Naive thymus-derived CD8-positive, alpha-beta T cell (primary cell): ENCODE measurements at places on chromosomes 11 and 22. TPM values are rescaled to one million over a fixed set of nuclear protein-coding genes. Genes with fewer than 3 reads are reported as not detected.
A peak's percentile ranks its signal among the peaks of the same experiment; 100 is the strongest.

DNA sequence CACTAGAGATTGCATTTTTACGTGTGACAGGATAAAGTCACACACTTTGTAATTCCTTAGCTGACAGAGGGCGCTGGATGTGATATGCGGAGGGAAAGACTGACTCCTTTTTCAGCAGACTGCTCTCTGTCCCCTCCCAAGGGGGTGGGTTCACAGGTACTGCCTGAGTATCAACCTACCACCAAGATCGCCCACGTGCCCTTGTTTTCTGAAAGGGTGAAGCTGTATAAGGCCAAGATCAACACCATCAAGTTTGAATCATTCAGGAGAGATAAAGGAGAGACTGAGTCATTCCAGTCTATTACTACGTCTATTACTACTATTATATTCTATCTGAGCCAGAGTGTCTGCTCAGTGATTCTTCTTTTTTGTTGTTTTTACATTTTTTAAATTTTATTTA lies 30.7 kb downstream of the BUD13 start:
- DNase-seq = no peak

DNA sequence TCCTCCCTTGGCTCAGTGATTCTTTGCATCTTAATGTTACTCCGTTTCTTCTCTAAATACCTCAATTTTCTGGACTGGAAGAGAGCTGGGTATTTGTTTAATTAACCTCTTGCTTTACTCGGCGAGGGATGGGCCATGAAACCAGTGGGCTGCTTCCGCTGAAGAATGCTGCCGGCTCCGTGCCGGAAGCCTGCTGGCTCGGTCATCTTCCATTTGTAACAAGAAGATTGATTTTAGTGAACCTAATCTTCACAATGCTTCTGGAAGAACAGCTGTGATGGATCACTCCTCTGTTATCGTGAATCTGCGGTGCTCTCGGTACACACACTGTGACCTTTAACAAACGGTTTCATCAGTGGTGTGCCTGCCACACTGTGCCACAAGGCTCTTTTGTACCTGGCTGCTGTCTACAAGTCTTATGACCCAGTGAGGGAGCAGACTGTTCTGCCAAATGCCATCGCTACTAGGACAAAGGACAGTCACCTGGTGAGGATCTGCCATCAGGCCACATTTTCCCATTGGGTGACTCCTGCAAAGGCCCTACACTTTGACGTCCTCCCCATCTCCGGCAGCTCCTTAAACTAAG lies 25.3 kb upstream of the PARVB start:
- DNase-seq = no peak

DNA sequence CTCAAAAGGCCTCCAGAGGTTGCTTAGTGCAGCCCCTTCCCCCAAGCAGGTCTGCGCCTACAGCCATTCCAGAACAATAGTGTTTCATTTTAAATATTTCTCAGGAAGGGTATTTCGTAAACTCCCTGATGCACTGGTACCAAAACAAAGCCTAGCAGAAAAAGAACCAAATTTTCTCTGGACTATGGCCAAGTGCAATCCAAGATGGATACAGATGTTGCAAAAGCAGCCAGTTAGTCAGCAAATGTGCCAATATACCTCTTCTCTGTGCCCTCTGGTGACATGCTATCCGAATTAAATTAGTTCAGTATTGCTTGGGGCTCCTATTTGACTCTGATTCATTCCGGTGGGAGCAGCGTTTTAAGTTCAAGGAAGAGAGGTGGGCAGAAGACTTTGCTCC lies 247.8 kb downstream of the NTM start:
- DNase-seq = no peak

- no peak for DNase-seq
These were observed 65.6 kb downstream of the ISX start for GRCh38 chr22:35131525-35132000.

DNA sequence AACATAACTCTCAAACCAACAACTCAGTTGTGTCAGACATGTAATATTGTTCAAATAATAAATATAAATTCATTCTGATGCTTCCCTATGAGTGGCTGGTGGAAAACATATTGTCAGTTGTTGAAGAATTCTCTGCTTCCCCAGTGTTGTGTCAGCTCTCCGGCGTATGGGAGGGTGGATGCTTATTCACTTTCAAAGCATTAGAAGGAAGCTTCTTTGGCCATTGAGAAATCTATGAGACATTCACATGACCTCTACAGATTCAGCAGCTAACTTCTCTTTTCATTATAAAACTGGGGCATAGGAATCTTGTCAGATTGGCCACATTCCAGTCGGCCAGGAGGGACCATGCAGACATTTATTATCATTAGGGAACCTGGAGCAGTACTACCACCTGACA lies 2.9 kb downstream of the OR51V1 start:
- no peak for DNase-seq

- no peak for DNase-seq
These were observed 17.8 kb upstream of the FXYD2 start for GRCh38 chr11:117842131-117842941.

DNA sequence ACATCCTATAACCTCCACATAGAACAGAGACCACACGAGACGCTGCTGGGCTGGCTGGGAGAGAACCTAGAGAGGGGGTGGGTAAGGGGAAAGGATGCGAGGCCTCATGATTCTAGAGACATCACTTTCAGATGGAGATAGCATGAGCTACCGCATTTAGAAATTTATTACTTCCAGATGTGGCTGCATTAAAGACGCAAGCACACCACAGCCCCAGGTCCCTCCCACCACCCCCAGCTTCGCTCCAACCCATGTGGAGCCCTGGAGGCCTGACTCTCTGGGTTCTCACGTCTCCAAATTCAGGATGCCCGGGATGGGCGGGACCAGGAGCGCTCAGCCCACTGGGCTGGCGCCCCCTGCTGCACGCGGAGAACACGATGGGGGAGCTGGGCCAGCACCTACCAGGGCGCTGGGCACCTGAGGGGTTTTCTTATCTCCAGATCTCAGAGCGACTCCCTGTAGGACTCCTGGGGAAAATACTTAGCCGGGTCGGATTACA lies 13.6 kb downstream of the MRPL21 start:
- no peak for DNase-seq

DNA sequence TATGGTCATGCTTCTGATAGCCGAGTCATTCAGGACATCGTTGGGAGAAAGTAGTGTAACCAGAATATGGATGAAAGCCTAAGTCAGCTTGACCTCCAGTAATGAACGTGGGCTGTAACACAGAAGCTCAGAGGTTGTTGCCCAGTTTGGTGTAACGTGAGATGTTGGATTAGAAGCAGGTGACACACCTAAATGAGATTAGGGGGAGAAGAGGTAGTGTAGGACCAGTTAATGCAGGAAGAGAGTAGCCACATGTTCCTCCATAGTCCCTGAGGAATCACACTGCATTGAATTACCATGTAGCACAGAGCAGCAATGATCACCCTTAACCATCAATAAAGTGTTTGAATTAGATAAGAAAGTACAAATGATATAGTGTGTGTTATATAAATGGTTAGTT lies 20.4 kb downstream of the FBXO7 start:
- DNase-seq = no peak

The MS4A6E gene
- not detected for polyA plus RNA-seq

GRCh38 chr22:37121887-37122591 lies 12.5 kb upstream of the TMPRSS6 start:
- DNase-seq = peak; percentile 96

The SYT12 gene
- not detected for polyA plus RNA-seq

DNA sequence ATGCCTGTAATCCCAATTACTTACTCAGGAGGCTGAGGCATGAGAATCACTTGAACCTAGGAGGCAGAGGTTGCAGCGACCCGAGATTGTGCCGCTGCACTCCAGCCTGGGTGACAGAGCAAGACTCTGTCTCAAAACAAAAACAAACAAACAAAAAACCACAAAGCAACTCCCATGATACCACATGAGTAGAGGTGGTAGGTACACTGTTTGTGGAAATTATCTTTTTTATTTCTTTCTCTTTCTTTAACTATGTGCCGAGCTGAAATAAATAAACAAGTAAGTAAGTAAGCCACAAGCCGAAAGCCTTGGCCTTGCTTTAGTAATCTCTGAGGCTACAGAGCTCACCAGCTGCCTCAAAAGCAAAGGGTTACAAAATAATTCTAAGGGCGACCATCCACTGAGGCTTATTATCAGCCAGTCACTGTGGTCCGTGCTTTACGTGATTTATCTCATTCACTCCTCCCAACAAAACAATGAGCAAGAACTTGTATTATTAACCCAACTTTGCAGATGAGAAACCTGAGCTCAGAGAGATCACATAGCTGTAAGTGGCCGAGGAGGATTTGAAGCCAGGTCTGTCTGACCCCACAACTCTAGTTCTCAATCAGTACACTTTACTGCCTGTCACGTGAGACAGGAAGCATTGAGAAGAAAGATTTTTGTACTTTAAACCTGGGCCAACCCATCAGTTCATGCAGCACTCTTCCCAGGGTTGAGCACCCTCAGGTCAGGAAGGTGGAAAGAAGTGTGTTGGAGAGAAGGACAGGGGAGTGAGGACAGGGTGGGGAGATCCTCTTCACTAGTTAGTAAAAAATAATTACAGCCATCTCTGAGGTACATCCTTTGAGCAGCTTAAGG lies 69.8 kb upstream of the MTMR2 start:
- no peak for DNase-seq

The DDI1 gene
- polyA plus RNA-seq = 0.07 TPM

- no peak for DNase-seq
These were observed 1376.0 kb downstream of the TBC1D22A start for GRCh38 chr22:48138427-48138826.

DNA sequence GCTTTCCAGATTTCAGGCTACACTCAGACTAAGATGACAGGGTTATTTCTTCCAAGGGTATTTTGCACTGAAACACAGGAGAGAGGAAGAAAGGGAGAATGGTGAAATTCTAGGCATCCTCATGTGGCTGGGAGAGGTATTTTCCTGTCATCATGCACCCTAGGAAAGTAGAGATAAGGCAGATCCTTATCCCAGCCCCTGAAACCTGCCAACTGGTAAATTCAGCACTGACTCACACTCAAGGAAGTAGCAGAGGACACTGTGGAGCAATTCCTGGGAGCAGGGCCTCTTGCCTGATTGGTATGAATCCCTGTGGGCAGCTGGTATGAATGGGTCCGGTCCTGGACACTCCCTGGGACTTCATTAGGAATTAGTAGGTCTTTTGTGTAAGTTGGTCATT lies 37.6 kb upstream of the SLC5A1 start:
- no peak for DNase-seq

DNA sequence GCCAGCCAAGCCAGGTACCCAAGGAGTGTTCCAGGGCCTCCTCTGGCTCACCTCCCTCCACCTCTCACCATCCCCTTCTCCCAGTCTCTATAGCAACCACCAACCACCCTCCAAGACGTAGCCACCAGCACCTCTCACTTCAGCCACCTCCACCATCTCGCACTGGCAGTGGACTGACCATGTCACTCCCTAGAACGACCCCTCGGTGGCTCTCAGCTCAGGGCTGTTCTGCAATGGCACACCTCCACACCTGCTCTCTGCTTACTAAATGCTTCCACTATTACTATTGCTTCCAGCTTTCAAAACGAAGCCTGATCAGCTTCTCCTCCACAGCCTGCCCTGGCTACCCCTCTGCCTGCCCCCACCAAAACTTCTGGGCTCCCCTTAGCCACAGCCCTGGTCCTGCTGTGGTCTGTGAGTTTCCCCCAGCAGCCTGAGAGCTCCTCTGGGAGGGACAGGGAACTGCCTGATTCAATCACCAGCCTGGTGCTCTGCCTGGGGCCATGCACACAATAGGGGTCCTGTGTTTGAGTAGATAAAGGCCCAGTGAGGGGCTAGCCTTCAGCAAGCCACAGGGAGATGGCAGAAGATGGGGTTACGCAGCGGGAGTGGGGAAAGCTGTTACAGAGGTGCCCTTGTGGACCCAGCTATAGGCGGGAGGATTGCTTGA lies 17.5 kb upstream of the CBX7 start:
- no peak for DNase-seq

- DNase-seq = no peak
These were observed 25.8 kb upstream of the DAGLA start for GRCh38 chr11:61654397-61654829.
